ENCODE measurements at places on chromosomes 7 and 10.

GRCh38 chr10:69730251-69731156 is 71.2 kb upstream of the COL13A1 start:
- DNase-seq = peak; percentile 35

- DNase-seq = no peak
These were observed 130.1 kb downstream of the CELF2 start for GRCh38 chr10:11147722-11148121.

DNA sequence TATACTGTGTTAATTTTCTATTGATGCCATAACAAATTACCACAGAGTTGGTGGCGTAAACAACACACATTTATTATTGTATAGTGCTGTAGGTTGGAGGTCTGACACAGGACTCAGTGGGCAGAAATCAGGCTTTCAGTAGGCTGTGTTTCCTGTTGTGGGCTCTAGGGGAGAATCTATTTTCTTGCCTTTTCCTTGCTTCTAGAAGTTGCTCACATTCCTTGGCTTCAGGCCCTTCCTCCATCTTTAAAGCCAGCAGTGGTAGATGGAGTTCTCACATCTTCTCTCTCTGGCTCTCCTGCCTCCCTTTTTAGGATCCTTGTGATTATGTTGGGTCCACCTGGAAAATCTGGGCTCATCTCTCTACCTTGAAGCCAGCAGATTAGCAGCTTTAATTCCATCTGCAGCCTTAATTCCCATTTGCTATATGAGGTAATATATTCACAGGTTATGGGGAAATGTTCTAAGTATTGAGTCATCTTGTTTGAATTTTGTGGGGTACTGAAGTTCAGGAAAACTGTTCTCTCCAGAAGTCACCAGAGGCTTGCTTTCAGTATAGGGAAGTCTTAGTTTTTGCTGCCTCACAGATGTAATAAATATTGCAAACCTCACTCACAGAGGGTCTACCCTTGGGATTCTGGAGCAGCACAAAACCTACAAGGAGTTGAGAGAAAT is 38.9 kb downstream of the CCNY start:
- peak; percentile 45 for DNase-seq

DNA sequence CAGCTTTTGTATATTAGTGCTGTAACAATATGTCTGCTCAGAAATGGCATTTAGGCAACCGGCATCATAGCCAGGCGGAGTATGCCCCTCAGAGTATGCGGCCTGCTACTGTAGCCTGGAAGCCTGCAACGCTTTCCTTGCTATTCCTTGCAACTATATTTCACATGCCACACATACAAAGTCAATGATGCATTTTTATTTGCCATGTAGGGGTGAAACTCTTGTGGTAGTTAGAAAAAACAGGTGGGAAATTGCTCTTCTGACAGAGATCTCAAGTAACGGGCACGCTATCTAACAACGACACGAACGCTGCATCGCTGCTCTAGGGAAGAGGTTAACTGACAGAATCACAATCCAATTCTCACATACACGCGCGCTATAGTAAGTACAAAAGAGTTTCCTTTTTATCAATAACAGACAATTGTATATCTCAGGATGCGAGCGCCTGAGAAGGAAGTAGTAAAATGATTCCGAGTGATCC is 5.9 kb downstream of the EBF3 start:
- DNase-seq = peak; percentile 66

- DNase-seq = no peak
These were observed 24.3 kb upstream of the DNA2 start for GRCh38 chr10:68496072-68496471.

- DNase-seq = no peak
These were observed 583.5 kb downstream of the SDK1 start for GRCh38 chr7:3884543-3884942.

DNA sequence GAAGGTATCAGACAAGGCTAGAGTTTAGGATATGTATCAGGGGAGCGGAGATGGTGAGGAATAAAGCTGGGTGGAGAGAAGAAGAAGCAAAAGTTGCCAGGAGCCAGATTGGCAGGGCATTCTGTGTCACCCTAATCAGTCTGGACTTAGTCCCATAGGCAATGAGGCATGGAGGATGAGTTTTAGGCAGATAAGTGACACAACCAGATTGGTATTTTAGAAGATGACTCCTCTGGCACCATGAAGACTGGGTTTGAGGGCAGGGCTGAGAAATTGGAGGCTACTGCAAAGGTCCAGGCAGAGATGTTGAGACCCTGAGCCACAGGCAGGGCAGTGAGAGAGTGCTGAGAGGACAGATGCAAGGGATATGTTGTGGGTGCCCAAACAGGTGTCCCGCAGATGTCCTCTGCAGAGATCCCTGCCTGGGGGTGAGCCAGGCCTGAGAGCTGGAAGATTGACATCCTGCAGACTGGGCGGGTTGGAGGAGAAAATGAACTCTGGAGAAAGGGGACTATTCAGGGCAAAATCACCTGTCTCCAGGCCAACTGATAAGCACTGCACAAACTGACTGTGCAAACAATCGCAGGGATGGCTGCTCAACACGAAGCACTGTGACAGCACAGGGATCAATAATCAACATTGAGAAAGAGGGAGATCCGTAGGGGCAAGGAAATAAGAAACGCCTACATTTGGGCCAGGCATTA is 11.9 kb upstream of the HABP2 start:
- no peak for DNase-seq

- no peak for DNase-seq
These were observed 35.2 kb upstream of the ITGA8 start for GRCh38 chr10:15754937-15755336.

DNA sequence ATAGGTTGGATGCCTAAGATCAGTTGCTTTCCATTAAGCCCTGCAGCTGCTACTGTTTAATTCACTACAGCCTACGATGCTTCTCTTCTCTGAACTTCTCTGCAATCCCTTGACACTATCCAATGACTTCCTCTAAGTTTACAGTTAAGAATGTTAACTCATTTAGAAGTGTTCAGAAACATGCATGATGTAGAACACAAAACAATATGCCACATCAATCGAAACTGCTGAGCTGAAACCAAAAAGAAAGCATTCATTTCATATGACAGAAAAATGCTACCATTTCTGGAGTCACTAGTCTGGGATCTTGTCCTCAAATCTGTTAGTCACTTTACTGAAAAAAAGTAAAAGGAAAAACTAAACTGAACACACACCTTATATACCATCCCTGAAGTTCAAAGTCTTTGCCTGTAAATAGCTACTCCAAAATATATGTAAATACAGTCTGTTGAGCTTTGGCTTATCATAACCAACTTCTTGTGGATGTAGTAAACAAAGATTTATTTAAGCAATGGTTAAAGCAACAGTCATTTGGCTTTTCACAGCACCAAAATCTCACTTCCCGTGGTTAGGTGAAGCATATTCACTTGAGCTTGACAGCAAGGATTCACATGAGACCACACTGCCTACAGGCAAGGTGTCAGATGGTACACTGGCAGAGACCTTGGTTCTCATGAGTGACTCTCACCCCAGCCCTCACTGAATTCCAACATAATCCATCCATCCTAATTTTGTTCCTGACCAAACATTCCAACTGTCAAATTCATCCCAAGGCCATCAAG is 187.0 kb downstream of the PPP1R17 start:
- no peak for DNase-seq

DNA sequence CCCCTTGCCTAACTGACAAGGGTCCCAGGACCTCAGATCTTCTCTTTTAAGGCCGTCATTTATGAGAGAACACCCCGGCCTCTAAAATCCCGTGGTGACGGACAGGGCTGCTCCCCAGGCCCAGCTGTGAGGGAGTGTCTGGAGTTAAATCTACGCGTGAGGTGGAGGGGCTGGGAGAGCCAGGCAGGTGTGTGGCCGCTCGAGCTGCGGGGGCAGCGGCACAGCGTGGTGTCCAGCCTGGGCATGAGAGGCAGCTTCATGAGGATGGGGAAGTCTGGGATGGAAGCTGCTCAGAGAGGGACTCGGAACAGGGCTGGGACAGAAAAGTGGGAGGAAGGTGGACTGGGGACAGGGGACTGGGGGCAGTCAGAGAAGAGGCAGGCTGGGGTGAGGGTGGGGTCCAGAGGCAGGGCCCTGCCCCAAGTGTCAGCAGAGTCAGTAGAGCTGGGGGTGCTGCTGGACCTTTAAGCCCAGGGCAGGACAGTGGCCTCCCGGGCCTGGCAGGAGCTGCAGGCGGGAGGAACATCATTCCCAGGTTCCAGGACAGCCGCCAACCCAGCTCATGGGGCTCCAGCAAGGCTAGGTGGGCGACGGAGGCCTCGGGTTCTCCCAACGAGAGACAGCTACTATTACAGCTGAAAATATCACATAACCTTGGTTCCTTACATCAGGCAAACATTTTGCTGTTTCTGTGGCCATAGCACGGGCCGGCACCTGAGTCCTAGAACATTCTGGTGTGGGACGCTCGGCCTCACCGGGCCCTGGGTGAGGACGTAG is 55.2 kb downstream of the JAKMIP3 start:
- no peak for DNase-seq

- no peak for DNase-seq
These were observed 16.9 kb downstream of the CUTC start for GRCh38 chr10:99748823-99749451.

GRCh38 chr7:107151538-107151937 is 17.3 kb upstream of the HBP1 start:
- DNase-seq = no peak

GRCh38 chr10:48213047-48213446 is 61.4 kb downstream of the FRMPD2 start:
- DNase-seq = no peak

DNA sequence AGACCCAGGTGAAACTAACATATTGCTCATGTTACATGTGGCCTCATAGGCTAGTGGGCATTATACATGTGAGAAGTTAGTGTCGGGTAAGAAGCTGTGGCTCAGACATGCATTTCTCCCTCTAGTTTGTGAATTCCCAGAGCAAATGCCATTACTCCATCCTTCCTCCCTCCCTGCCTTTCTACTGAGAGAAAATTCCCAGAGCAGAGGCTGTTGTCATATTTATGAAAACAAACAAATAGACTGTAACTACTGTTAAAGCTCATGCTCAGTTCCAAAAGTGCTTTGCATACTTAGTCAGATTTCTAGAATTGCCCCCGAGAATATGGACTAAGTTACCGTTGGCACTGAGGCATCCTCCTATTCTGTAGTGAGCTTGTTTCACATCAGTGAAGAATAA is 29.0 kb downstream of the ZNRF2 start:
- no peak for DNase-seq

DNA sequence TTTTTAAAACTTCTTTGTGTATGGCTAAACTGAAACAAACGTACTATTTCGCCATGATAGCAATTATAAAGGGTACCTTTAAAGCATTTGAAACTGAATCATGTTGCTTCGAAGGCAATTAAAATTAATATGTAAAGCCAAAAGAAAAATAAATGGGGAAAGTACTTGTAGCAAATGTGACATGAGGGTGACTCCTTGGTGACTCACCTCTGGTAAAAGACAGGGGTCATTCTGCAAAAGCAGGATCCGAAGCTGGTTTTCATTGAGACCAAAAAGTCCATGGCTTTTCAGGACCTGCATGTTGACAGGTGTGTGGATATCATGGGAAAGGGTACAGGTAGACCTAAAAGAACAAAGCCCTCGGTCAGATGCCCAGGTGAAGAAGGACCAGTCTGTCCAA is 1.5 kb downstream of the ZC3HAV1L start:
- DNase-seq = no peak

- DNase-seq = peak; percentile 77
These were observed 46.2 kb downstream of the CAV1 start for GRCh38 chr7:116571037-116571436.

GRCh38 chr10:69732147-69732825 is 69.4 kb upstream of the COL13A1 start:
- no peak for DNase-seq

GRCh38 chr7:75601539-75601938 is 109.4 kb downstream of the SPDYE5 start:
- DNase-seq = no peak

GRCh38 chr10:90712529-90712928 is 145.3 kb downstream of the HTR7 start:
- DNase-seq = no peak

- DNase-seq = no peak
These were observed 147.7 kb downstream of the UBE2H start for GRCh38 chr7:129804890-129805719.

DNA sequence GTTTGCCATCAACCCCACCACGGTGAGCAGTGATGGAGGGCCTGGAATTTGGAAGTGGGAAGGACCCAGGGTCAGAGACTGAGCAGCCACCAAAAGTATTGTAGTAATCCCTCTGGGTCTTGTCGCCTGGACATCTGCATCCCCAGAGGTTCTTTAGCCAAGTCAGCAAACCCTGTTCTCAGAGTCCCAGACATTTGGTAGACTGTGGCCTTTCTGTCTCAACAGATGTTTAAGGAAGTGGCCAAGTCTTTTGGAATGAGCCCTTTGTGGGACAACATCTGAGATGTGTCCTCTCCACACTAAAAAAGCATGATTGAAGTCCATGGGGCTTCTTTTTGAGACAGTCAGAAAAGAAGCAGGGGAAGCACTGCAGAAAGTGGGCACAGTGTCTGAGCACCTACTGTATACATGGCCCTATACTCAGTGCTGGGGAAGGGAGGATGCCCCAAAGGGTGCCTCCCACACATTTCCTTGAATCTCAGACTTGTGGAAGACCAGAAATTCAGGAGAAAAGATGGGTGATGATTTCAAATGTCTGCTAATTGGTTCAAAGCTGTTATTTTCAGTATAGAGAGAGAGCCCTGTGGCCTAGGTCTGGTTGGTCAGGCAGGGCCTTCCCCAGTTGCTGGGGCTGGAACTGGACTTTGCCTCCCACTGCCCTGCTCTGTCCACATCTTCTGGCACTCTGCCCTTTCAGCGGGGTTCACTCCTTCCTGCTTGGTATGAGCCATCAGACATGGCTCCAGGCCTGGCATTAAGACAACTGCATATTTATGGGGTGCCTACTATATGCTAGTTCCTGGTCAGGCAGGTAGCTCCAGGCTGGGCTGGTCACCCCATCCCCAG is 26.5 kb upstream of the VSIR start:
- peak; percentile 20 for DNase-seq

DNA sequence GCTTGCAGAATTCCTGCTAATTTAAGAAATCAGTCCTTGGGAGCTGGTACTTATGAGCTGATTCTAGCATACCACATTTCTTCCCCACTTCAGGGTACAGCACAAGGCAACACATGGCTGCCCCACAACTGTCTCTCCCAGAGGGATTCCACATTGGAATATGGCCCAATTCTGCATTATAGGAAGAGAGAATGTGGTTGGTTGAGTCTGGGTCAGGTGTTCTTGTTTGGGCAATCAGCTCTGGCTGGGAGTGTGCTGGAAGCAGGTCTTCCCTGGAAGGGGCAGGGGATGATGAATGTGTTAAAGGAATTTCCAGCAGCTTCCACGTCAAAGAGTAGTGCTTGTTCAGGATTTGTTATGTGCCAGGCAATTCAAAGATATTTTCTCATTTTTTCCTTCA is 95.7 kb downstream of the BUB3 start:
- DNase-seq = peak; percentile 10

DNA sequence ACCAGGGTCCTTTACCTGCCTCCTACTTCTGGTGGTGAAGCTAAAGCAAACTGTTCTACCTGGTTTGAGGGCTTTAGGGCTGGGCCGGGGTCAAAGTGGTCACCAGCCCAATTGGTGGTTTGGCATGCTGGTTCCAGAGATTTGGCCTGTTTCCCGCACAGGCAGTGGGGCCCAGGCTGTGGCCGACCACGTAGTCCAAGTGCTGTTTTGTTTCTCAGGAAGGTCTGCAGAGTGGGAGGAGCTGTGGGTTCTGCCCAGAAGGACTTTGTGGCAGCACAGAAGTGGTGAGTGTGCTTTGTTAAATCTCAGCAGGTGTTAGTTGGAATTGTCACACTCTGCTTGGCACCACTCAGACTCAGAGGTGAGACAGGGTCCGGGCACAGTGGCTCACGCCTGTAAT is 85.8 kb downstream of the MKX start:
- no peak for DNase-seq

- no peak for DNase-seq
These were observed 139.7 kb upstream of the PCBD1 start for GRCh38 chr10:71028066-71028465.
